Renal cortex interstitium (tissue), 15 donors: ENCODE measurements at places on chromosomes 7 and 10.

DNA sequence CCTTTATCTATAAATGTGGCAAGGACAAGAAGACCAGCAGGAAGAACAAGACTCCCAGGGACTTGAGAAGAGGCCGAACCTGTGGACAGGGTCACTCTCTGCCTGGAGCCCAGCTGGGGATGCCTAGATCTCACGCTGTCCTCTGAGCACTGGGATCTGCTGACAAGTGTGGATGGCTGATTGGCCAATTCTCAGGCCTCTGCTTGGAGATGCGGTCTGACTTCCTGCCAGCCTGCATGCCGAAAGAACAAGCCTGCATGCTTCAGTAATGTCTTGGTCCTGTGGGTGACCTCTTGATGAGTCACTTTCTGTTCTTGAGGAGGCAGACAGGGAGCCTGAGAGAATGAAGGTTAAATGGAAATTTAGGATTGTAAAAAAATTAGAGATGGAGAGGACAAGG is 84.7 kb downstream of the TMEM178B start:
- no peak for DNase-seq

DNA sequence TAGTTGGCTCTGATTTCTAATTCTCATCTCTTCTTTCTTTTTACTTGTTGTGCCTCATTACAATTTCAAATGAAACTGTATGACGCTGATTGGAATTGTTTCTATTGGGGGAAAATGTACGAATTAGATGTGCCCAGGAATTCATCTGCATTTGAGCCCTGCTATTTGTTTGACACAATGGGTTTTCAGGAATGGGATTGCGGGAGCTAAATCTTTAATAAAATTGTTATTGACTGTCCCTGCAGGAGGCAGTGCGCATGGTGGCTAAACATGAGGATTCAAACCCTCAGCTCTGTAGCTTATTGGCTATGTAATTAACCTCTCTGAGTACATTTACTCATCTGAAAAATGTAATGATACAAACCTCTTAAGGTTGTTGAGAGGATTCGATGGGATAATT is 181.6 kb downstream of the NXPH1 start:
- DNase-seq: no peak

GRCh38 chr10:45454859-45455258 is 80.8 kb downstream of the ALOX5 start:
- DNase-seq: no peak

- DNase-seq: no peak
These were observed 2.9 kb downstream of the ZNF511 start for GRCh38 chr10:133311570-133311969.

GRCh38 chr10:51698473-51699063 is 827 bp downstream of the CSTF2T start:
- no peak for DNase-seq

- DNase-seq: no peak
These were observed 746.0 kb upstream of the CELF2 start for GRCh38 chr10:10271639-10272192.

DNA sequence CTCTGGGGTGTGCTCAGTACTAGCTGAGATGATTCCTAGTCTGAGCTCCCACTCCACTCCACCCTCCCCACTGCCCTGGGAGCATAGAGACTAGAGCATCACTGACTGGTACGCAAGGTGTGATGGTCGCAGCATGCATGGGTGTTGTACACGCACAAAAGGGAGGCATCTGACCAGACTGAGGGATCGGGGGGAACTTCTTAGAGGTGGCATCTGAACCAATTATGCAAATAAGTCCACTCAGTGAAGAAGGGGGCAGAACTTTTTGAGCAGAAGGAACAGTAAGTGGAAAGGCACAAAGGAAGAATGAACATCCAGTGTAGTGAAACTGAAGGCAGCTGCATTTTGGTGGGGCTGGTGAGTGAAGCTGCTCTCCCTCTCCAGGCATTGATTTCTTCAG is 25.5 kb downstream of the PDSS1 start:
- no peak for DNase-seq

DNA sequence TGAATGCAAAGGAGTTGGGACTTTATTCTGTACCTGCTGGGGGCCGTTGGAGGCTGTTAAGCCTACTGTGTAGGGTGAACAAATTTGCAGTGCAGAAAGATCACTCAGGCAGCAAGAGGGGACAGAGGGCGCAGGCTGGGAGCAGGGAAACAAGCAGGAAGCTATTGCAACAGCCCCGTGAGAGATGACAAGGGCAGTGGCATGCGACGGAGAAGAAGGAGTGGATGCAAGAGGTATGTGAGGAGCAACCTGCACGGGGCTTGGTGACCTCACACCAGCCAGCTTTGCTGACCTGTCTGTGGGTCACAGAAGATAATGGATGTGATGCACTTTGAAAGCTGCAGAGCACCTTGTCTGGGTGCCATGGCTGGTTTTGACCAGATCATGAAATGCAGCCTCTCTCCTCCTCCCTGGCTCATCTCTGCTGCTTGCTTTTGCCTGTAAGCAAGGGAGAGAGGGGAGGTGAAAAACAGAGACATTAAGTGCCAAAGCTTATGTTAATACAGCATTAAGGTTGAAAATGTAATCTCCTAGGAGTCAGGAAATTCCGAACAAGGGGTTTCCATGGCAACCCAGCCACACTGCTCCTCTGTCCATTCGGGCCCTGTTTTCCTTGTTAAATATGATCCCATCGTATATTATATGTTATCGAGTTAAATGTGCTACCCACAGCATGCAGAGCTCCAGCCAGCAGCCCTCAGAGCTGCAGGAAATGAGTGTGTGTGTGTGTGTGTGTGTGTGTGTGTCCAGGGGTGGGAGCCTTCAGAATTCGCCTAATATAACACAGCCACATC is 314.3 kb upstream of the ZMIZ1 start:
- no peak for DNase-seq

DNA sequence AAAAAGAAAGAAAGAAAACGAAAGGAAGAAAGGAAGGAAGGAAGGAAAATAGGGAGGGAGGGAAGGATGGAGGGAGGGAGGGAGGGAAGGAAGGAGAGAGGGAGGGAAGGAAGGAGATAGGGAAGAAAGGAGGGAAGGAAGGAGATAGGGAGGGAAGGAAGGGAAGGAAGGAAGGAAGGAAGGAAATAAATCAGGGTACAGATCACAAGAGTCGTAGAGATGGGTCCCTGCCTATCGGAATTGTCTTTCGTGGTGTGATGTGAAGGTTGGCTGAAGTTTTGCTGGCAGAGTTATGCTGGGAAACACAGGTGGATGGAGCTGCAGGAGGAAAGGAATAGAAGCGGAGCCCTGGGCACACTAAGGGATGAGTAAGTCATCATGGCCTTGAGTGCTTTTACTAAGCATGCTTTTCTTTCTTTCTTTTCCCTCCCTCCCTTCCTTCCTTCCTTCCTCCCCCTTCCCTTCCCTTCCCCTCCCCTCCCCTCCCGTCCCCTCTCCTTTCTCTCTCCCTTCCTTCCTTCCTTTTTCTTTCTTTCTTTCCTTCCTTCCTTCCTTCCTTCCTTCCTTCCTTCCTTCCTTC is 11.9 kb upstream of the TPST1 start:
- no peak for DNase-seq

DNA sequence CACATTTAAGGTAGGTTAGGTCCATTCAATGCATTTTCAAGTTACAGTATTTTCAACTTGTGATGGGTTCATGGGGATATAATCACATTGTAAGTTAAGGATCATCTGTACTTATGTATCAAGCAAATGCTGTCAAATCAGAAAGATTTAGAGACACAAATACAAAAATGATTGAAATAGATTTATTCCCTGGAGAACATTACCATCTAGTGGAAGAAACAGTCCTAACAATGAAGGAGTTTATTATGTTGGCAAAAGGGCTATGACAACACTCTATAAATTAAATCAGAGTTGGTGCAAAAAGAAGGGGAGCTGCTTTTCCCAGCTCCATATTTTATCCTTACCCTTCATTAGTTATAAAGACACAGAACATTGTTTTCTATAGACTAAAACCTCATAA is 69.0 kb downstream of the PRSS58 start:
- no peak for DNase-seq

GRCh38 chr10:127254276-127254675 is 57.9 kb upstream of the INSYN2A start:
- no peak for DNase-seq

DNA sequence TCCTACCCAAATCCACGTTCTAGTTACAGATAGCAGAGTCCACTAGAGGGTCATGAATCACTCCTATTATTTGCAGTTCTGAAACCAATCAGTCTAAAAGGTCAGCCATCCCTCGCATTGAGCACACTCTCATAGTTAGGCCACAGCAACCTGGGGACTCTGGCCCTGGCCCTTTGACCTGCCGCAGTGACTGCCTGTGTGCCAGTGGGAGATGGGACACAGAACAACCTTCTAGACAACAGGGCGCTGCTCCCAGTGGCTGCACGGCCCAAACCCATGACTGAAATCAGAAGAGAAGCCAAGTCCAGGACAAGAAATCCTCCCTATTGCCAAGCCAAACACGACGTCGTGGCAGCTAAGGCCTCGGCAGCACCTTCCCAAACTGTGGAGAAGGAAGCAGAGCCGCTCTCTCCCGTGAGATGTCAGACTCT is 158.5 kb downstream of the HERPUD2 start:
- no peak for DNase-seq

DNA sequence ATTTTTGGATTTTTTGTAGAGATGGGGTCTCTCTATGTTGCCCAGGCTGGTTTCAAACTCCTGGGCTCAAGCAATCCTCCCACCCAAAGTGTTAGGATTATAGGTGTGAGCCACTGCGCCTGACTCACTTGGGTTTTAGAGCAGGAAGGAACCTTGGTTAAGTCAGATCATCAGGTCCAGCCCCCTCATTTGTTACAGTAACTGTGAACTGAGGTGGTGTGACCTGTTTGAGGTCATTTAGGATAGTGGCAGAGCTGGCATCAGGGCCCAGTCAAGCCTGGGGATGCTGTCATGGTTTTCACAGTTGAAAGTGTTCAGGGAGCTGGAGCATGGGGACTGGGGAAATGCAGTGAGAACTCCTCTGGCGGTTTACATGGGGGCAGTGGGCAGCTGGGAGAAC is 159.6 kb downstream of the TAX1BP1 start:
- no peak for DNase-seq

GRCh38 chr10:100736809-100737354 is 8.5 kb upstream of the PAX2 start:
- DNase-seq: no peak

DNA sequence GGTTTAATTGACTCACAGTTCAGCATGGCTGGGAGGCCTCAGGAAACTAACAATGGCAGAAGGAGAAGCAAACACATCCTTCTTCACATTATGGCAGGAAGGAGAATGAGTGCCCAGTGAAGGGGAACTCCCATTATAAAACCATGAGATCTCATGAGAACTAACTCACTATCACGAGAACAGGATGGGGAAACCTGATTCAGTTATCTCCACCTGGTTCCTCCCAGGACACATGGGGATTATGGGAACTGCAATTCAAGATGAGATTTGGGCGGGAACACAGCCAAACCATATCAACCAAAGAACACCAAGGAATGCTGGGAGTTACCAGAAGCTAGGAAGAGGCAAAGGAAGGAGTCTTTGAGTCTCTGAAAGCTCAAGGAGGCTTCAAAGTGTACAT is 94.3 kb downstream of the IPMK start:
- DNase-seq: no peak

GRCh38 chr10:35517431-35518181 is 87.5 kb upstream of the GJD4 start:
- no peak for DNase-seq

- DNase-seq: no peak
These were observed 122.4 kb downstream of the PLXNA4 start for GRCh38 chr7:132453826-132454225.

DNA sequence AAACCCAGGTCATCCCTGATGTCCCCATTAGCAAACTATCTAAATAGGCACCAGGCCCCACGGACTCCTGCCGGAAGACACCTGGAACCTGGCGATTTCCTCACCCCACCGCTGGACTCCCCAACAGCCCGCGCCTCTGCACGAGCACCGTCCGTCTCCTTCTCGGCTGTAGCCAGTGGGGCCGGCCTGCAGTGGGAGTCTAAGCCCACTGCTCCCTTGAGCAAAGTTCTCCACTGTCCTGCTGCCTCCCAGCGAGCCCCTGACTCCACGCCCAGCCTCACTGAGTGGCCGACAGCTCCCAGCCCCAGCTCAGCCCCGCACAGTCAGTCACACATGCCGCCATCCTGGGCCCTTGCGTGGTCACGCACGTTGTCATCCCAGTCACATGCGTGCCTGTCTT is 211.3 kb upstream of the PPP2R2D start:
- no peak for DNase-seq

GRCh38 chr7:8155836-8156235 is 106.1 kb downstream of the ICA1 start:
- DNase-seq: no peak

DNA sequence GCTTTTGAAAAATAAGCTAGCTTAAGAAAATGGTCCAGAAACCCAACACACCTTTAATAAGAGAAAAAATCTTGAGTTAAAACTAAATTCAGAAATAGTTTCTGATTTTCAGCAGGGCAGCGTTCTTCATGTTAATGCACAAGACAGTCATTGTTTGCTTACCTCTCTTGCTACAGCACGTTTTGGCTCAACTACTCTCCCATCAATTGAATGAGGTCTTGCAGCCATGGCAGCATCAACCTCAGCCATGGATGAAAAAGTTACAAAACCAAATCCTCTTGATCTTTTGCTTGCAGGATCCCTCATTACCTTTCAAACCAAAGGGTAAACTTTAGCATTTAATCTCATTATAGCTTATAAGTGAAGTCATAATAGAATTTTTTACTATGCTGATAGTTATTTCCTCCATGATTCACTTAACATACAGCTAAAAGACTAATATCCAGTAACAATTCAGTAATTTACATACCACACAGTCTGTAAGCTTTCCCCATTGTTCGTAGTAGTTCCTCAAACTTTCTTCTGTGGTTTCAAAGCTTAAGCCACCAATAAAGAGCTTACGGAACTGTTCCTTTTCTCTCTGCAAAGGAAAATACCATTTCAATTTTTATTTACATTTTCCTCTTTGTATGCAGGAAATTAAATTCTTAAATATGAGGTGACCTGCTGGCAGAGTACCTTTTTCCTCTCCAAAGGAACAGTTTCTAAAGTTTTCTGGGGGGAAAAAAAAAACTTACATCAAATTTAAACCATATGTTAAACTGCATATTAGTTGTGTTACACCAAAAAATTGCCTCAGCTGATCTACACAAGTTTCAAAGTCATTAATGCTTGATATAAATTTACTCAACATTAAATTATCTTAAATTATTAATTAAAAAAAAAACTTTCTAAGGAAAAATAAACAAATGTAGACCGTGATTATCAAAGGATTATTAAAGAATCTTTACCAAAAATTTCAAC is 3.1 kb downstream of the HNRNPA2B1 start:
- DNase-seq: no peak

DNA sequence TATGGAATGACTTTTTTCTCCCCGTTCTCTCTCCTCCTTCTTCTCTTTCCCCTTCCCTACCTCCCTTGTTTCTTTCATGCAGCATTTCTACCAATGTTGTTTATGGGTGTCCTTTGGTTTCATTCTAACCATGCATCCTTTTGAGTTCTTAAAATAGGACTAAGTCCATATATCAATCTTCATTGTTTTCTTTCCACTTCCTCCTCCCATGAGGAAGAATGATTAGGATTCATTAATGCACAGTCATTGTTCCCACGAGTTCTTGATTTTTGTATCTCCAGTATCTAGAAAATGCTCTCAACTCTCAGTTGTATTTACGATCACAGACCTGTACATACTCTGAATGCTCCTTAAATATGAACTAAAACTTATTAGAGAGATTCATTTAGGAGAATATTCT is 153.3 kb downstream of the LRRC4 start:
- DNase-seq: no peak

- no peak for DNase-seq
These were observed 158.3 kb upstream of the PFKP start for GRCh38 chr10:2908851-2909630.

GRCh38 chr7:23096518-23097290 is 8.9 kb upstream of the KLHL7 start:
- DNase-seq: no peak
